B cell (primary cell): ENCODE measurements at places on chromosomes 13 and 19.

- no peak for DNase-seq
These were observed 98.2 kb downstream of the RBM26 start for GRCh38 chr13:79307866-79308298.

DNA sequence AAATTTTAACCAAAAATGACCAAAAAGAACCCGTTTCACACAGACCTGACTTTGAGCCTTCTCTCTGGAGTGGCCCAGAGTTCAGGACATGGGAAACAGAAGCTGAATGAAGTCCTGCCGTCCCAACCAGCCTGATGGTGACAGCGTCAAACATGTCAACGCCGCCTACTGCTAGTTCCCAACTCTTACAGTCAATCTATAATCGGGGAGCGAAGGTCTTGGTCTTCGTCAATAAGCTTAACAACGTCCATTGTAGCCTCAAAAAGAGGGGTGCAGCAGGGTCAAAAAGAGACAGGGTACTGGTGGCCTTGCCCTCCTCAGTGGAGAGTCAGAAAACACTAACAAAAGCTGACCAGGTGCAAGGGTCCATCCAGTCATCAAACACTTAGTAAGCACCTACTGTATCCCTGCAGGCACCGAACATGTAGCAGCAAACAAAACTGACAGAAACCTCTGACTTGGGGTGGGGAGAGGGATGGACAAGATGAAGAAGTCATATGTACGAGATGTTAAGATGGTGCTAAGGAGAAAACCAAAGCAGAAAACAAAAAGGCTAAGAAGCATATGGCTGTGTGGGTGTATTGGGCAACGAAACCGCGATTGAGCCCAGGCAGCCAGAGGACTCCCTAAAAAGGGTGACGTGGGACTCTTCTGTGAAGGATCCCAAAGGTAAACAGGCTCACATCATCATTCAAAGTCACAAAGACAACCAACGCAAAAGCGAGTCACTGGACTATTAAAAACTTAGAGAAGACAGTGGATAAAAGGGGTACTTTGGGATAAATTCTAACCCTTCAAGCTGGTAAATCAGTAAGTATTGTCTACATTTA lies 12.0 kb downstream of the MLLT1 start:
- no peak for DNase-seq

DNA sequence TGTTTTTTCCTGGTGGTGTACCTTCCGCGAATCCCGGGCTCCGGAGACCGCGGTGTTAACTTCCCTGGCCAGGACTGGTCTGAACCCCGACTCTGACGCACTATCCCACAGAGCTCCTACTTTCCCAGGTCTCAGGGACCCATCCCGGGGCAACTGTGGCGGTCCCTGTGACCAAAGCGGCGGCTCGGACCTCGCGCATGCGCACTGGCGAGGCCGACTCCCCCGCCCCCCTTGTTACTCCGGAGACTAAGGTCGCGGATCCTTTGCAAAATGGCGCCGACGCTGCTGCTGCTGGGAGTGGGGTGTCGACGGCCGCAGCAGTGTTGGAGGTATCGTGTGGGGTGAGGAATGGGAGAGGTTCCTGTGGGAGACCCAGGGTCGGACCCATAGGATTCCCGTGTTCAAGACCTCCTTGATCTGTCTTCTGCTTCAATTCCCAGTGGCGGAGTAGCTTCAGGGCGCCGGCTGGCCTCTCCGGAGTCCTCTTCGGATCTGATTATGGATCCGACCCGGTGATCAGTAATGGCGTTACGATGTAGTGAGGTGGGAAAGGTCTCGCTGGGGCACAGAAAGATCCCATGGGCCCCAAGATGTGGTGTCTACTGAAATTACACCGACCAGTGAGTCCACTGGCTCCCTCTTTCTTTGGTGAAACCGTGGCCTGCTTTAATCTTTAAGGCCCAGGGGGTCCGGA lies 66.6 kb upstream of the ZNF527 start:
- peak; percentile 32 for DNase-seq

DNA sequence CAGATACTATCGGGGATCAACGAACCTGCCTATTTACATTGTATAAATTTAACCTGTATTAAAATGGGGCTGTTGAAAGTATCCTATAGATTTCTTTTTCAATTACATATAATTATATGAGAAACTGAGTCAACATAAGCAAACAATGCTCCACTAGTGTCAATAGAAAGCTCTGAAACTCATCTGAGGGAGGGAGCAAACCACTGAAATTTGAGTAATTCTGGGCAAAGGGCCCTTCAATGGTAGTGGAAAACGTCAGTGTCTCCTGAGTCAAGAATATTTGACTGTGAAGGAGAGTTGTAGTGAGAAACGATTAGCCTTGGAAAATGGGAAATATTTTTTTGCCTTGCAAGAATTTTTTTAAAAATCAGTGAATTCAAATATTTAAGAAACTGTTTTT lies 17.6 kb upstream of the VN1R4 start:
- no peak for DNase-seq
